H4 (cell line): ENCODE measurements at places on chromosomes 11 and 22. TPM values are rescaled to one million over a fixed set of nuclear protein-coding genes. Genes with fewer than 3 reads are reported as not detected.

LIF gene
- 2.2 and 3.9 TPM in 2 replicates for total RNA-seq

SCUBE2 gene
- total RNA-seq: 0.10 TPM in 1 of 2 replicates, not detected in the other

KREMEN1 gene
- 2.6 and 3.9 TPM in 2 replicates for total RNA-seq

NPAS4 gene
- not detected in 2 replicates for total RNA-seq

DNA sequence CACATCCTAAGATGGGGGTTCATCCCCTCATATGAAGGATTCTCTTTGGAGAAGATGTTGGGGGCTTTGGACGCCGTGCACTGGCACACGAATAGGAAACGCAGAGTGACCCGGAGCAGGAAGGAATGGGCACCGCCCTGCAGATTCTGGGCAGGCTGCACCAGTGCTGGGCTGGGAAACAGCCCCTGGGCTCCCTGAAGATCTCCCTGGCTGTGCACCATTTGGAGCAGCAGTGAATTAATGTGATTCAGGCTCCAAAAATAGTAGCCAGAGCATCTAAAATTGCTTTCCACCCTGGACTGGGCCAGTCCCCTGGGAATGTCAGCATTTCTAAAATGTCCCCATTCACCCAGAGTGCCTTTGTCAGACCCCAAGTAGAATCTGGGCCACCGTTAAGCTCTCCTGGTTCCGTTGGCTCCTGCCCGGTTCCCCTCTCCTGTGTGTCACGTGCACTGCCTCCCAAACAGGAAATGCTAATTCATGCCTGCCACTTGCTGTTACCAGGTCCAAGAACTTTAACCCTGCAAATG, 18.6 kb downstream of the IRAG1 start:
- DNase-seq: no peak

- DNase-seq: no peak
These were observed 1127.1 kb upstream of the CNTN5 start for GRCh38 chr11:97893612-97894011.

DNA sequence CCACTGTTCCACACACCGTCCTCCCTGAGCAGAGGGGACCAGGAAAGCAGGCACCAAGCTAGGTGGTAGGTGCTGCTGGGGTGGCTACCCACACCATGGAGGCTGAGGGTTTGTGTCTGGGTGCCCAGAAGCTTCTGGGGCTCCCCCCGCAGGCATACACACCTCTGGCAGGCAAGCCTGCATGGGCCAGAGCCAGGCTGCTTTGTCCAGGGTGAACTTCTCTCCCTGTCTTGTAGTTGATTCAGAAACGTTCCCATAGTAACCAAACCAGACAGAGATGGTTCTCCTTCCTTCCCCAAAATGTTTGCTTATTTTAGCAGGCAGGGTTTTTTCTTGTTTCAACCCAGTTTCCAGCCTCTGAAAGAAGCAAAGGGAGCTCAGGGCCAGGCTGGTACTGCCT, 40.9 kb upstream of the SUSD2 start:
- no peak for DNase-seq

- no peak for DNase-seq
These were observed 8.4 kb downstream of the SLCO2B1 start for GRCh38 chr11:75159151-75159953.
